Activated naive CD8-positive, alpha-beta T cell treated with anti-CD3 and anti-CD28 coated beads, Interleukin-2, amount 50 U/mL, for 24 hours (primary cell): ENCODE measurements at places on chromosomes 4 and X.

- no peak overlapping the region for H3K27ac ChIP-seq
- no peaks in the 10 kb centered on the region for H3K27me3 ChIP-seq
- no peak for DNase-seq
- no peak overlapping the region for H3K4me3 ChIP-seq
These were observed 98.1 kb downstream of the IRF2 start for GRCh38 chr4:184376126-184376838.

GRCh38 chr4:22932326-22932725 lies 239.6 kb downstream of the GBA3 start:
- H3K27ac ChIP-seq = no peak overlapping the region
- DNase-seq = no peak
- H3K4me3 ChIP-seq = no peak overlapping the region
- H3K4me1 ChIP-seq = no peaks in the 10 kb centered on the region

DNA sequence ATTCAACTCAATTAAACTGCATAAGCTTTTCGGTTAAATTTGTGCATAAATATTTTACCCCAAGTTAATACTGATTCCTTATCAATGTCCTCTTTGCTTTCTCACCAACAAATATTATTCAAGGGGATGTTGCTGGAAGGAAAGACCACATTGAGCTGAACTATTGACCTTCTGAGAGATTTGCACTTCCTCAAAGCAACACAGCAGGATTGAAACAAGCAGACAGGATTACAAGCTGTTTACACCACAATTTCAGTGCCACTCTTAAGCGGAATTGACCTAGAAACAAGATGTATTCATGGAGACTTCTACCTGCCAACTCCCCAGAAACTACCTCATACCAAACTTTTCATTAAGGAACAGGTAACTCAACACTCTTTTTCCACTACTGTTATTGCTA lies 96.5 kb upstream of the DUSP21 start:
- DNase-seq = no peak
- H3K27ac ChIP-seq = no peak overlapping the region
- no peak overlapping the region for H3K4me3 ChIP-seq
- no peaks in the 10 kb centered on the region for H3K36me3 ChIP-seq
- peaks cover 2% of the 10 kb centered on the region for H3K4me1 ChIP-seq

- no peak within 1 kb of the TSS for H3K27ac ChIP-seq
- H3K36me3 ChIP-seq = no peaks in the 10 kb centered on the region
- H3K4me1 ChIP-seq = peaks cover 3% of the 10 kb centered on the region
- H3K27me3 ChIP-seq = peaks cover 60% of the 10 kb centered on the region
- DNase-seq = no peak
- no peak within 1 kb of the TSS for H3K4me3 ChIP-seq
These were observed at the start of gene LGI2 for GRCh38 chr4:25030277-25031076. Gene LGI2 (minus strand): TSS chr4:25030946. CDS start chr4:25030693, 253 bp downstream.

DNA sequence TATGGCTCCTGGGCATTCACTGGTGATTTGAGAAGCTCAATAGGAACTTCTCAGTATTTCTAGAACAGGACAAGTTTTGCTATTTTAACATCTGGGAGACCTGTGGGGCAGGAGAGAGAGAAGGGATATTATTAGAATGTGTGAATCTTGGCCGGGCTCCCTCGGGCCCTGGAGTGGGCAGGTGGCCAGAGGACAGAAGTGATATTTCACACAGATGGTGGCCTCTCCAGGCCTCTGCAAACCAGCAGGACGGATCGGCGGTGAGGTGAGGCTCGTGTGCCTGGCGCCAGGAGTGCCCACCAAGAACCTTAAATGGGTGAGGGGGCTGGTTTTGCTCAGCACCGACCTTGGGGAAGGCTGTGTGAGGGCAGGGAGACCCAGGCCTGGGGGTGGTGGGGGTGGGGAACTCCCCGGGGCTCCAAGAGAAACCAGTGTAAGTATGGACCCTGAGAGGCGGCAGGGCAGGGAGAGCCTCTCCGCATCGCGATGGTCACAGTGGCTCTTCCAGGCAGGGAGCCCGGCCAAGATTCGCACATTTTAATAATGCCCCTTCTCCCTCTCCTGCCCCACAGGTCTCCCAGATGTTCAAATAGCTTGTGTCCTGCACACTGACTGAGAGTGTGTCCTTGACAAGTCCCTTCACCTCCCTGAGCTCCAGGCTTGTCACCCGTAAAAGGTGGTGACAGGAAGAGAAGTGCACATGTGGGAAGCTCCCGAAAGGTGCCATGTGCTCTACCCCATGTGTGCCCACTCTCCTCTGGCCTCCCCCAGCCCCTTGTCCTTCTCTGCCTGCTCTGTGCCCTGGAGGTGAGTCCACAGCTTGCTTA lies 64.9 kb downstream of the SORCS2 start:
- H3K4me3 ChIP-seq = no peak overlapping the region
- peaks cover 2% of the 10 kb centered on the region for H3K27me3 ChIP-seq
- H3K4me1 ChIP-seq = no peaks in the 10 kb centered on the region
- H3K27ac ChIP-seq = no peak overlapping the region
- DNase-seq = no peak

DNA sequence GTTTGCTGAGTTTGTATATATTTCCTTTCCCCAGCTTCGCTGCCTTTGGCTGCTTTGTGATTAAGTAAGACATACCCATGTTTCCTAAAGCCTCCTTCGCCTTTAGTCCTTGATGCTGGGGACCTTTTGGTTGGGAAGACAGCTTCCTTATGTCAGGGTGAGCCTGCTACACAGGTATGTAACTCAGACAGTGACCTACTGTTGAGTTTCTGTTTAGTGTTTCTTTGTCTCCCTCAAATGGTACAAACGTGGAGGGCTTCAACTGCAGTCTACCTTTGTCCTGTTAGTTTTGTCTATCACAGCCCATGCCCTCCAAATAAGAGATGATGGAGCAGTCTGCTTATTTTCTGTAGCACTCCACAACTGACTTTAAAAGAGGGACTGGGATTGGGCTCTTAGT lies 59.5 kb downstream of the TET2 start:
- no peak overlapping the region for H3K4me3 ChIP-seq
- peaks cover 32% of the 10 kb centered on the region for H3K36me3 ChIP-seq
- H3K4me1 ChIP-seq = peaks cover 8% of the 10 kb centered on the region
- DNase-seq = no peak

DNA sequence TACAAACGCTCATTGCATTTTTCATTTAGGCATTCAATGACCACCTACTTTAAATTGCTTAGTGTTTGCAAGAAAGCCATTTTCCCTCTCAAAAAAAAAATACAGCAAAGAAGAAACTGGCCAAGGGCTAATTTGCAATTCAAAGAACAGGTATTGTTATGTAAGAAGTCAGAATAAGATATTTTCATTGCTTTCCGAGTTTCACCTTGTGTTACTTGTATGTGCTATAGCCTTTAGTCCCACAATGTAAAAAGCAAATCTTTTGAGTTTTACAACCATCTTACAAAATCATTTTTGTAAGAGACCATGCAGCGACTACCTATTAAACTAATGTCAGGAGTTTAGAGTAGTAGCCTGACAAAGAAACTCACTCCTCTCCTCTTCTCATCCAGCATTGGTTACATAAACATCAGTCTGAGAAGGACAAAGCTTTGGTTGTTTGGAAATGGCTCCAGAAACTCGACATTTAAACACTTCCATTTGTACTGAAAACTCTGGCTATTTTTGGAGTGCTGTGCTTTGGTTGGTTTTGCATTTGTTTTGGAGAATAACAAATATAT lies 15.3 kb downstream of the TENM3 start:
- no peaks in the 10 kb centered on the region for H3K27me3 ChIP-seq
- no peaks in the 10 kb centered on the region for H3K4me1 ChIP-seq
- no peak overlapping the region for H3K27ac ChIP-seq

DNA sequence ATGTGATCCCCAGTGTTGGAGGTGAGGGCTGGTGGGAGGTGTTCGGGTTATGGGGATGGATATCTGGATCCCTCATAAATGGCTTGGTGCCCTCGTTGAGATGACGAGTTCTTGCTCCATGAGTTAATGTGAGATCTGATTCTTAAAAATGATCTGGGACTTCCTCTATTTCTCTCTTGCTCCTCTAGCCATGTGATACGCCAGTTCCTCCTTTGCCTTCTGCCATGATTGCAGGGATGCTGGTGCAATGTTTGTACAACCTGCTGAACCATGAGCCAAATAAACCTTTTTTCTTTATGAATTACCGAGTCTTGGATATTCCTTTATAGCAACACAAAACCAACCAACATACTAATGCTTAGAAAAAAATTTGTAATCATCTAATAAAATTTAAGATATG lies 56.6 kb downstream of the STAP1 start:
- DNase-seq = no peak
- peak overlapping the region; percentile 15 for H3K27ac ChIP-seq
- peaks cover 41% of the 10 kb centered on the region for H3K36me3 ChIP-seq
- H3K27me3 ChIP-seq = no peaks in the 10 kb centered on the region

GRCh38 chr4:188221090-188221489 lies 81.8 kb downstream of the TRIML1 start:
- DNase-seq = no peak
- H3K36me3 ChIP-seq = no peaks in the 10 kb centered on the region
- H3K4me3 ChIP-seq = no peak overlapping the region
- H3K27ac ChIP-seq = no peak overlapping the region

DNA sequence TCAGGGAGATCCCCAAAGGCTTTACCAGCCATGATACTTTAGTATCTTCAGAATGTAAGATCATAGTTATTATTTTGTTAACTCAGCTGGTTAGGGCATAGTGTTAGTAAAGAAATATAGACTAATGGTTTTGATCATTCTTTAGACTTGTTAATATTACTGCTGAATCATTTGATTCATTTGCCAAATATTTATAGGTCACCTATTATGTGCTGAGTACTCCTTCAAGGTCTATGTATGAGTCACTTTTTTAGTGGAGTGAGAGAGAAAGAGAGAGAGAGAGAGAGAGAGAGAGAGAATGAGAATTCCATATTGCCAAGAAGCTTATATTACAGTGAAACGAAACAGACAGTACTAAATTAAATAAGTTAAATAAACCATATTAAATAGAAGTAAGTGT lies 110.3 kb downstream of the UBE2NL start:
- H3K27me3 ChIP-seq = no peaks in the 10 kb centered on the region
- no peak overlapping the region for H3K27ac ChIP-seq
- H3K4me3 ChIP-seq = no peak overlapping the region
- no peaks in the 10 kb centered on the region for H3K36me3 ChIP-seq
- no peak for DNase-seq

- no peaks in the 10 kb centered on the region for H3K4me1 ChIP-seq
- no peak overlapping the region for H3K4me3 ChIP-seq
- no peak for DNase-seq
- no peak overlapping the region for H3K27ac ChIP-seq
- no peaks in the 10 kb centered on the region for H3K36me3 ChIP-seq
These were observed 35.4 kb downstream of the ARHGEF38 start for GRCh38 chr4:105587841-105588240.

DNA sequence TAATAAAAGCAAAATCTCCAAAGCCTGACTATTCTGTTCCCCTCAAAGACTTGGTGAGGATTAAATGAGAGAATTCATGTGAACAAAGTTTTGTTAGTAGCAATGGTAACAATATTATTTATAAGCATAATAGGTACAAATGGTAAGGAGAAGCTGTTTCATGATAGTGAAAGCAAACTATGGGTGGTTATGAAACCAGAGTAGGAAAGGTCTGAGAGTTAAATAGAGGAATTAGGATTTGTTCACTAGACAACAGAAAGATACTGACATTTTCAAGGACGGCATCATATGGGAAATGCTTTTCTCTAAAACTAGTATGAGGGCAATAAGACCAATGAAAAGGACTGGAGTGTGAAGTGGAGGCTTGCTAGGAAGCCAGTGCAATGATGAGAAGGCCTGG lies 128.6 kb upstream of the FTHL17 start:
- H3K27me3 ChIP-seq = no peaks in the 10 kb centered on the region
- no peak for DNase-seq
- no peak overlapping the region for H3K4me3 ChIP-seq
- no peaks in the 10 kb centered on the region for H3K36me3 ChIP-seq
- H3K27ac ChIP-seq = no peak overlapping the region
- no peaks in the 10 kb centered on the region for H3K4me1 ChIP-seq

DNA sequence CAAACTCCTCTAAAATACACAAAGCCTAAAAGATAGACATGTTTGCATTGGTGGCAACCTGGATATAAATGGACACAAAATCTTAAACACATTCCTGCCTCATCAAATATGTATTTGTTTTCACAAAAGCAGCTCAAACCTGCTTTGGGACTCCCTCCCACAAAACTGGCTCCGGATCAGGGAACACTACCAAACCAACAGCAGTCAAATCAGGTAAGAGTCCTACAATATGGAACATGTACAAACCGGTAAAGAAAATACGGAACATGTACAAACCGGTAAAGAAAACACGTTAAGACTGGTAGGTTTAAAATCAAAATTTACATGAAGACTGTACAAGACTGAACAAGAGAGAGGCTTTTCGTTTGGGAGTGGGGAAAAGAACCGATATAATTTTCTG lies 4.3 kb downstream of the AMTN start:
- no peak for DNase-seq
- no peak overlapping the region for H3K27ac ChIP-seq
- H3K4me1 ChIP-seq = no peaks in the 10 kb centered on the region
- no peaks in the 10 kb centered on the region for H3K36me3 ChIP-seq

GRCh38 chr4:118270492-118270891 lies 82.3 kb downstream of the PRSS12 start:
- no peak overlapping the region for H3K27ac ChIP-seq
- H3K4me3 ChIP-seq = no peak overlapping the region
- peaks cover 2% of the 10 kb centered on the region for H3K4me1 ChIP-seq

GRCh38 chrX:20967725-20968124 lies 406.5 kb upstream of the CNKSR2 start:
- no peak overlapping the region for H3K4me3 ChIP-seq
- H3K27me3 ChIP-seq = no peaks in the 10 kb centered on the region
- no peaks in the 10 kb centered on the region for H3K4me1 ChIP-seq
- DNase-seq = no peak
- H3K27ac ChIP-seq = no peak overlapping the region
- no peaks in the 10 kb centered on the region for H3K36me3 ChIP-seq

GRCh38 chrX:46577221-46578005 lies 3.8 kb downstream of the CHST7 start:
- H3K4me1 ChIP-seq = peaks cover 37% of the 10 kb centered on the region
- H3K36me3 ChIP-seq = peaks cover 2% of the 10 kb centered on the region
- no peak overlapping the region for H3K4me3 ChIP-seq

- H3K4me3 ChIP-seq = no peak overlapping the region
- H3K36me3 ChIP-seq = no peaks in the 10 kb centered on the region
- H3K4me1 ChIP-seq = no peaks in the 10 kb centered on the region
- DNase-seq = no peak
These were observed 403.0 kb upstream of the CNKSR2 start for GRCh38 chrX:20971250-20971649.

- peaks cover 2% of the 10 kb centered on the region for H3K4me1 ChIP-seq
- H3K36me3 ChIP-seq = no peaks in the 10 kb centered on the region
- DNase-seq = no peak
- H3K4me3 ChIP-seq = no peak overlapping the region
- peaks cover 20% of the 10 kb centered on the region for H3K27me3 ChIP-seq
These were observed 2.2 kb downstream of the TMEM47 start for GRCh38 chrX:34654696-34655490.
